GM12864 (cell line): ENCODE measurements at places on chromosomes 11 and 22.

DNA sequence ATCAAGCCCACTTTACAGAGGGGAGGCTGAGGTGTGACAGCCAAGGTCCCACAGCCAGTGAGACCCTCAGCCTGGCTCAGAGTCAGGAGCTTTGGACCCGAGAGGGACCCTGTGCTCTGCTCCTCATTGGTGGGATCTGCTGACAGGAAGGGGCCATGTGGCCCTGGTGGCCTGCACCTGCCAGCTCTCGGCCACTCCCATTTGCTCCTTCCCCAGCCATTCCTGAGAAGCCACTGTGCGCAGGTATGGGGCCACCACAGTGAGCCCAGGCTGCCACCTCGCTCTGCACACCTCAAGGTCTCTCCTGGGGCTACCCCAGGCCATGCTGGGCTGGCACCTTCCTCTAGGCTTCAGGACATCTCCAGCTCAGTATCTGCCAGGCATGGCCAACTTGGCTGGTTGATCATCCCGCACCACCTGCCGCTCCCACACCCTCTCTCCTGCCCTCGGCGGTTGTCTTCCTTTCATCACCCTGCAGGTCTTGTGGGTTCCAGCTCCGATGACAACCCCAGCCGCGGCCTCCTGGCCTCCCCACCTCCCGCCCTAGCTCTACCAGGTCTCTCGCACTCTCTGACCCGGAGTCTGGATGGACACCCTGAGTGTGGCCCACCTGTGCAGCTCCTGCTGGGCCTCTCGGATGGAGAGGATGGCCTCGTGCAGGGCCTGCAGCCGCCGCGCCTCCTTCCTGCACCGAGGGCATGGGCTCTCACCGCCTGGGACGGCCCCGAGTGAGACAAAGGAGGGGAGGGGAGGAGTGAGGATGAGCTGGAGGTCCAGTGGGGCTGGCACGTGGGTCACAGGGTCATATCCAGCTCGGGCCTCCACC lies 32.2 kb upstream of the CARS1 start:
- no peak for DNase-seq

DNA sequence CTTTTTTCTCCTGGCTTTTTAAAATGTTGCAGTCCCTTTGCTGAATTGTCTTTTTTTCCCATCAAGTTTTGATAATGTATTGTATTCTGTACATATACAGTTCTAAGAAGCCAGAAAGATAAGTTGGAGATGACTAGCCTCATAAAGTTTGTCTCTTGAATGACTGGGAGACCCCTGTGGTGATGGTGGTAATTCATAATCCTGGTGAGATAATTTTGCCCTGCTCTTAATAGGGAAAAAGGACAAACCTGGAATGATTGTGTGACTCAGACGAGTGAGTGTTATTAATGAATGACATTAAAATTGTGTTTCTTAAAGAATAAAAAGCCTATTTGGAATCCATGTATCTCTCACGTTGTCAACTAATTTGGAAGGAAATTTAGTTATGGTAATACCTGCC lies 1.2 kb downstream of the HIKESHI start:
- no peak for DNase-seq

- DNase-seq: no peak
Measured at GRCh38 chr11:9568854-9569587, 4.4 kb upstream of the WEE1 start.

DNA sequence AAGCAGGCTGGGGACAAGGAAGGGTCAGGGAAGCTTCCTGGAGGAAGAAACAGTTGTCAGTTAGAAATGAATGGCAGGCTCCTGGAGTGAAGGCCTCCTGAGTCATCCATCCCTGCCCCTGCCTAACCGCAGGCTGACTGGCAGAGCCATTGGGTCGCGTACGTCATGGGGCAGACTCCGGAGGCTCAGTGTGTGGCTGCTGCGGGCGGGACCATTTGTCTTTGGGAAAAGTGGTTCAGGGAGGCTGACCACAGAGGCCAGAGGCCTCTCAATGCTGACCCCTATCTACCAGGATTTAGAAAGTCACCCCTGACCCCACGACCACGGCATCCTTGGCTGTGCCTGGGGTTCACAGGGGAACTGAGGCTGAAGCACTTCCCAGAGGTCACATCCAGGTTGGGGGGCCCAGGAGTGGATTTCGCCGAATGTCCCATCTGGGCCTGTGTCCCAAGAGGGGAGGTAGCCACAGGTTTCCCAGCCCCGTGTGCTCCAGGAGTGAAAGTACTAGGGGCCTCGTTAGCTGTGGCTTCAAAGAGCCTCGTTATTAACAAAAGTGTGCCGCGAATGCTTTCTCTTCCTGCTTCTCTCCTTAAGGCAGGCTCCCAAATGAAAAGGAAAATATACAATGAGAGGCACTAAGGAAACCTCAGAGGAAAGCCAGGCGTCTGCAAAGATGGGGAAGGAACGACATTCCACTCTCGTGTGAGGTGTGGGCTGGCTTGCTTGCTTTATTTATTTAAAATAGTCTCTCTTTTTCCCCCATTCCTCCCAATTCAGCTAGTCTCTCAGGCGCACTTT lies 58.9 kb downstream of the FLRT1 start:
- no peak for DNase-seq

- DNase-seq: no peak
Measured at GRCh38 chr22:41501209-41501608, 32.3 kb downstream of the ACO2 start.

GRCh38 chr11:20116825-20117224 lies 43.5 kb downstream of the DBX1 start:
- DNase-seq: no peak

- DNase-seq: no peak
Measured at GRCh38 chr22:38144025-38144405, 33.5 kb upstream of the BAIAP2L2 start.

GRCh38 chr11:65882120-65883057 lies 2.8 kb downstream of the CTSW start:
- DNase-seq: no peak

DNA sequence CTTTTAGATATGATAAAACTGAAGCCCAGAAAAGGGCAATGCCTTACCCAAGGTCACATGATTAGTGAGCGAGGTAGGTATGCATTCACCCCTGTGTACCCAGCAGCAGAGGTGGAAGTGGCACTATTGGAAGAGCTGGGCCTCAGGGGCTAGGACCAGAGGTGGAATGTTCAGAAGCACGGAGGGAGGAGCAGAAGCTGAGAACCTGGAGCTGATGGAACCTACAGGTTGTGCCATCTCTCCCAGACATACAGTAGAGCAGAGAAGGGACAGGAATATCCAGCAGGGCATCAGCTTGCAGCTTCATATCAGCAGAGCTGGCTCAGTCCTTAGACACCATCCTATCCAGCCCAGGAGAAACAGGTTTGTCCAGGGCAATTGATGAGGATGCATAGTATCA lies 14.6 kb upstream of the FCHSD2 start:
- no peak for DNase-seq

DNA sequence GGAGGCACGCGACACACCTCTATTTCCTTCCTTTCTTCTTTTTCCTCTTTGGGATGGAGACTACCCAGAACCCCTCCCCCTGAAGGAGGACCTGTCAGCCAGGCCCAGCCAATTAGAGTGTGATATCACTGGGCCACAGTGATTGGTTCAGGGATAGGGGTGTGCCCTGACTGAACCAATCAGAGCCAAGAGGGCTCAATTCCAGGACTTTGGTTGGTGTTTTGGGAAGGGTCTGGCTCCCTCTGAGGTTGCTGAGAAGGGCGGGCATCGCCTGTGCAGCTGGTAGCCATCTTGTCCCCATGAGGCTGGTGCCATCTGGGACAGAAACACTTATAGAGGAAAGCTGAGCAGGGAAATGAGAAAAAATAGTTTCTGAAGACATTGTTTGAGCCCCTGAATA lies 71.4 kb downstream of the CHST1 start:
- DNase-seq: no peak

- DNase-seq: no peak
Measured at GRCh38 chr11:124872280-124872679, 7.0 kb downstream of the ROBO3 start.

GRCh38 chr22:22871536-22872278 lies 15.9 kb upstream of the IGLL5 start:
- DNase-seq: no peak

GRCh38 chr11:69867076-69868005 lies 48.1 kb upstream of the FGF3 start:
- no peak for DNase-seq
